Pancreas (tissue), 10 donors: ENCODE measurements at places on chromosomes 2 and 18.

DNA sequence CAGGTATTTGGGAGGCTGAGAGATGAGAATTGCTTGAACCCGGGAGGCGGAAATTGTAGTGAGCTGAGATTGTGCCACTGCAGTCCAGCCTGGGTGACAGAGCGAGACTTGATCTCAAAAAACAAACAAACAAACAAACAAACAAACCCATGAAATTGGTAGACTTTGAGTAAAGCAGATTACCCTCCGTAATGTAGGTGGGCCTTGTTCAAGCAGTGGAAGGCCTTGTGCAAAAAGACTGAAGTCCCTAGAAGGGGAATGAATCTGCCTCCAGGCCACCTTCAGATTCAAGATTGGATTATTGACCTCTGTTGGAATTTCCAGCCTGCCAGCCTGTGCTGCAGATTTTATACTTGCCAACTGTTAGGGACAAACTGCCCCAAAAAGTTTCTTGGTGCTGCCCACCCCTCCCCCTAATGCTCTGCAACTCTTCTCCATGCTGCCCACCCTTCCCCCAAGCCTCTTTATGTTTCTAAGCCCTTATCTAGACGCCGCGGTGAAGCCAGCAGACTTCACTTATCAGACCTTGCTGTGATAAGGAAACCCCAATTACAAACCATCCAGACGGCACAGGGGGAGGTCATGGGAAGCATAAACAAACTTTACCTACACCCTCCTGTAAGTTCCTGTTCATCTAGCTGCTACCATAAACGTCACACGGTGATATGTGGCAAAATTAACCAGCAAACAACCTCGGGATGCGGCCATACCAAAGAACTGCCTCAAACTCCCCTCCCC is 17.0 kb downstream of the CYP27A1 start:
- no peak for DNase-seq

DNA sequence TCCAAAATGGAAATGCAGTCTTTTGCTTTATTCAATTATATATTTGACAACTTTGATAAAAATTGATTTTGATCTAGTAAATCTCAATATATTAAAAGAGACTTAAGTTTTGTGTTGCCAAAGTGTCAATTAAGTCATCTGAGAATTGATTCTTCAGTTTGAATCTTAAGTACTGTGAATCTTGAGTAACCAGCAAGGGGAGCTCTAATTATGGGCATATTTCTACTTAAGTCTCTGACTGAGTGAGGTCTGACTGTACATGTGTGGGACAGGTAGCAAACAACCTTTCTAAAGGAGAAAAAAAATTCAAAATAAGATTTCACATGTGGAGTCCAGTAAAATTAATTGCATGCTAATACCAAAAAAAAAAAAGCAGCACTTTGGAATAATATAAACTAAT is 503.7 kb upstream of the SLC8A1 start:
- no peak for DNase-seq

DNA sequence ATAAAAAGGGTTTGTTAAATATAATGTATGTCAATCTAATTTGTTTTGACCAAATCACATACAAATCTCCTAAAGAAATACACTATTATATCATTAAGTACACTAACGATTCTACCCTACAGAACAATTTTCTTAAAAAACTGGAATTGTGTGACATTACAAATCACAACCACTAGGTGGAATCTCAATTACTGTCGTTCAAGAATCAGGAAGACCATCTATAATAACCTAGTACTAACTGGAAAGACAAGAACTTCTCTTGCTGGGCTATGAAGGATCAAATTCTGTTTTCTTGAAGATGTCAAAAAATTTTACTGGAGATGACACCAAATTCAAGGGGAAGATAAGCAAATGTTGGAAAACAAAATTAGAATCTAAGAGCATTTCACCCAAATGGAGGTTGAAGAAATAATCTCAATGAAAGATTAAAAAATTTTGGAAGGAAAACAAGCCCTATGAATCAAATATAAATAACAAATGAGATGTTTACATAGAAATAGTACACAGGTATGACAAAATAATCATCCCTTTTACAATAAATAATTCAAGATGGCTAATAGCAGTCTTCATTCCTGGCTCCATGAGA is 110.9 kb downstream of the STK39 start:
- DNase-seq, result no peak

DNA sequence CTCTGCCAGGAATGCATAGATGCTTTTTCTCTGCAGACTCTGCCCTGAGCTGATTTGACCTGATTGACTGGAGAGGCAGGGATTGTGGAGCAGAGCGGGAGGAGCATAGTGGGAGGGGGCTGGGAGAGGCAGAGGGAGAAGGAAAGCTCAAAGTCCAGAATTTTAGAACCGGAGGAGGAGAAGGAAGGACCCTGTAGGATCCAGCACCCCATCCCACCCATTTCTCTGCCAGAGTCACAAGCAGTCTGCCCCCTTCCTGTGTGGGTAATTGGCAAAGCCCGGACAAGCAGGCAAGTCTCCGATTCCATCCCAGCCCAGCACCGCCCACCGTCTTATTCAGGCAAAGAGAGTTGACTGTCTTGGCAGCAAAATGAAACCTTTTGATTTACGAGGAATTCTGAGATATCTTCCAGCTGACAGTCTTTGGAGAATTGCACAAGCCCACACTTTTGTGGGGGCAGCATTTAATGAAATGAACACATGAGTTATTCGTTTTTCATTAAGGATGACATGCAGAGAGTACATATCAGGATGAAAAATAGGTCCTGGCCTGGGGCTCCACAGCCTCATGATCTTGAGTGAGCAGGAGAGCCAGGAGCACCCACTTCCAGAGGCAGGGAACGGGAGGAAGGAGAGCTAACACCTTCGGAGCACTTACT is 103.1 kb downstream of the MCFD2 start:
- no peak for DNase-seq

DNA sequence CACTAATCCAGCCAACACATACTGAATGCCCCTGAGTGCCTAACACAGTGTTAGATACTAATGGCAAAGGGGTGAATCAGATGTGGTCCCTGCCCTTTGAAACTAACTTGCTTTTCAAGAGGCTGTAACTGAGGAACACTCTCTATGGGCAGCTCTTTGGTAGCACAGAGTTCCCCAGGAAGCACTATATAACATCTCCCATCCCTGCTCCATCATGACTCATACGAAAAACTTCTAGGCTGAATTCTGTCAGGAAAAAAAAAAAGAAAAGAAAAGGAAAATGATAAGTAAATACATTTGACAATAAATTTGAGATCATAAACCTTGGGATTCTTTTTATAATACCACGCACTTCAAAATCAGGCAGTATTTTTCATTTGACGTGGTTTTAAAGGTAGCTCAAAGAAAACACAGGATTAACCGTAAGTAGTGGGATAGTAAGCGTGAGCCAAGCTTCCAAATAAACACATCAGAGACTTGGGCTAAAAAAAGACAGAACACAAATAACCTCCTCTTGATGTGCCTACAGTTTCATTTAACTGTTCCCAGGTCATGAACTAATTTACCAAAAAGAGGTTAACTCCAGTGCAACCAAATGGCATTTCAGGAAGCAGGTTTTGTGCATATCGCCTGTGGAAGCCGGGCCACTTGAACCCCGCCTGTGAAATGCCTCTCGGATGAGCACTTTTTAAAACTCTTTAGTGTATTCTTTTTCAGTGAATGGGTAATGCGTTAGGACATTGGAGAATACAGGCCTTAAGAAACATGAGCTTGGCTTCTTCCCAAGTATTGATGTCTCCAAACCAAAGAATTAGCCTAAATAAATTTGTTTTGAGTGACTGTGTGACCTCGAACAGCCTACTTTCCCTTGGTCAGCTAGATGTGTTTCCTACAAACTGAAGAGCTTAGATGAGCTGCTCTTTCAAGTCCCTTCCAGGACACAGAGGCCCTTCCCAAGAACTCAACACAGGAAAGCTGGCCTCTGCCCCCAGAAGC is 42.0 kb downstream of the RDH14 start:
- no peak for DNase-seq

- DNase-seq, result no peak
Measured at GRCh38 chr2:11515490-11515981, 18.3 kb upstream of the GREB1 start.

DNA sequence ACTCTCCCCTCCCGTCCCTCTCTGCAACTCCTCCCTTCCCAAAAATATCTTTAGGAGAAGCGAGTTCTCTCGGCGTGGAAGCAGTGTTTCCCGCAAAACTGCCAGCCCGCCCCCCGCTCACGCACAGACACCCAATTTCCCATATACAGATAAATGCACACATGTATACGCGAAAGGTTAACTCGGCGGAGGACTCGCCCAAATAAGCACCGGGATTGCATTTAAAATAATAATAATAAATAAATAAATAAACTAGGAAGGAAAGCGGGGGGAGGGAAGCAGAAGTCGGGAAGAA is 70.0 kb upstream of the PSMD14 start:
- no peak for DNase-seq

DNA sequence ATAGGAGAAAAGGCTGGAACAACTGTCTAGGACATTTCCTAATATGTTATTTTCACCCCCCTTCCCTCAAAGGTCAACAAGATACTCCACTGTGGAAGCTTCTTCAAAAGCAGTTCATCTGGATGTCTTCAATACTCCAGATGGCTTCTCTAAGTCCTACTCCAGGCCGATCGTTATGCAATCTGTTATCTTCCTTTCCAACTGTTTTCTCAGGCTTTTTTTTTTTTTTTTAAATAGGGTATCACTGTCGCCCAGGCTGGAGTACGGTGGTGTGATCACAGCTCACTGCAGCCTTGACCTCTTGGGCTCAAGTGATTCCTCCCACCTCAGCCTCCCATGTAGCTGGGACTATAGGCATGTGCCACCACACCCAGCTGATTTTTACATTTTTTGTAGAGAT is 26.3 kb downstream of the ATP8B1 start:
- DNase-seq, result no peak

- DNase-seq, result no peak
Measured at GRCh38 chr2:10305254-10305635, 2.5 kb downstream of the HPCAL1 start.
